ENCODE measurements at places on chromosomes 5 and 9.

- no peak for DNase-seq
These were observed 137.5 kb downstream of the ICE1 start for GRCh38 chr5:5560016-5560415.

GRCh38 chr5:154221371-154221896, 30.9 kb downstream of the GALNT10 start:
- DNase-seq = peak; percentile 88

- peak; percentile 10 for DNase-seq
These were observed 288.8 kb downstream of the ARL15 start for GRCh38 chr5:54021431-54022164.

DNA sequence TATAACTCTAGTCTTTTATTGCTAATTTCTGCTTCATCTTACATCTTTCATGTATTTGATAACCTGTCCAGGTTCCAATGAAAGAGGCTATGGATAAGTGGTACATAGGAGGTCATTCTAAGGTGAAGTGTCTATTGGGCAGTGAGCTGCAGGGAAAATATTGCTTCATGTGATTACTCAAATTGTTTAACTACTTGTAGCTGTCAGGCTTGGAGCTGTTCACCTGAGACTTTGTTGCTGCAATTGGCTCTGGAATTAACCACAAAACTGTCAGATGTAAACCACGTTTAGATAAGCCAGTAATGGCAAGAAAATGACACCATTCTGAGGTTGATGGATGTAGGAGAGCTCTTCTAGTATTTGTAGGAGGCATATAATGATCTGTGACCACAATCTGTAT, 26.0 kb downstream of the ADAMTSL1 start:
- peak; percentile 80 for DNase-seq

GRCh38 chr9:7909537-7909936, 110.0 kb upstream of the DMAC1 start:
- DNase-seq = no peak

DNA sequence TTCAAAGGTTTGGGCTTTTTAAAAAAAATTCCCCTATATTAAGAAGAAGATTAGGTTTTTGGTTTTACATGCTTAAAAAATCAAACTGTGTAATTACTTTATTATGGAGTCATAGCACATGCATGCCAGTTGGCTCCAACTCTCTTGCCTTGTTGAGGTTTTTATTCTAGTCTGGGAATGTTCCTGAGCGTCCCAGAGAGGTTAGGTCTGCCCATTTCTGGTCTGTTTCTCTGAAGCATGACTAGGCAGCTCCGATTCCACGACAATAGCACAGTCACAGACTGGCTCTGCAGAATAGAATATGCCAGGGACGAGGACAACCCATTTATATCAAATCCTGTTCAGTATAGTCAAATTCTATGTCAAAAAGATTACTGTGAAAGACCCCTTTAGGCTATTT, 217.0 kb downstream of the PCSK5 start:
- no peak for DNase-seq

DNA sequence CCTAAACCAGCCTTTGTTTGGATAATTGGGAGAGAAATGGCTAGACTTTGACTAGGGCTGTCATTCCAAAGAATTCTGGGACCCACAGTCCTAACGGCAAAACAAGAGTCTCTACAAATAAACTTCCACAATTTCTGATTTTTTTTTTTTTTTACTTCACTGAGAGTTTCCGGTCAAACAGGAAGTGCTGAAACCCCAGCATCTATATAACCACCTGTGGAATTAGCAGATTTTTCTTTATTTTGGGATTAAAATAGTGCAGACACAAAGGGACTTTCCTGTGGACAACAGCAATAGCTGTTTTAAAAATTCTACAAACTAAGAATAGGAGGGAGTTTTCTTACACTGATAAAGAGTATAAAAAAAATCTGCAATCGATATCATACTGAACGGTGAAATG, 157.4 kb downstream of the ARSB start:
- no peak for DNase-seq

- DNase-seq = no peak
These were observed 147.6 kb downstream of the GAPVD1 start for GRCh38 chr9:125409217-125409636.

DNA sequence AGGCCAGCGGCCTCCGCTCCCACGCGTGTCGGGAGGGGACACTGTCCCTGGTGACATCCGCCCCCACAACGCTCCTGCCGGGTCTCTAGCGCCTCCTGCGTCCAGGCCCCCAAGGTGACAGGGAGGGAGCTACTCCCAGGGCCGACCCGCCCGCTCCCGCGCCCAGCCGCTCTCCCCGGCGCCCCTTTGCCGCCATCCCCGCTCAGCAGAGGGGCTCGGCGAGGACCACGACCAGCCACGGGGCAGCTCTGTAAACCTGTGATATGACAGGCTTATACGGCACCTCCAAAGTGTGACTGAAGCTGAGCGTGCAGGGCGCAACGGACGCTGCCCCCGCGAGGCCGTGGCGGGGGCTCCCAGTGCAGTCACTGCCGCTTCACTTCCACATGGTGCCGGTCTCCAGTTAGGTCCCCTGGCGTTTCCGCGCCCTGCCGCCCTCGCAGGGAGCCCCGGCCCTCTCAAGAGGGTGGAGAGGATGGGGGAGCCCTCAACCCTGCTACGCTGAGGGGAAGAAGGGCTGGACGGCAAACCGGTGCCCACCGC, 978 bp upstream of the ADCY2 start:
- DNase-seq = no peak

DNA sequence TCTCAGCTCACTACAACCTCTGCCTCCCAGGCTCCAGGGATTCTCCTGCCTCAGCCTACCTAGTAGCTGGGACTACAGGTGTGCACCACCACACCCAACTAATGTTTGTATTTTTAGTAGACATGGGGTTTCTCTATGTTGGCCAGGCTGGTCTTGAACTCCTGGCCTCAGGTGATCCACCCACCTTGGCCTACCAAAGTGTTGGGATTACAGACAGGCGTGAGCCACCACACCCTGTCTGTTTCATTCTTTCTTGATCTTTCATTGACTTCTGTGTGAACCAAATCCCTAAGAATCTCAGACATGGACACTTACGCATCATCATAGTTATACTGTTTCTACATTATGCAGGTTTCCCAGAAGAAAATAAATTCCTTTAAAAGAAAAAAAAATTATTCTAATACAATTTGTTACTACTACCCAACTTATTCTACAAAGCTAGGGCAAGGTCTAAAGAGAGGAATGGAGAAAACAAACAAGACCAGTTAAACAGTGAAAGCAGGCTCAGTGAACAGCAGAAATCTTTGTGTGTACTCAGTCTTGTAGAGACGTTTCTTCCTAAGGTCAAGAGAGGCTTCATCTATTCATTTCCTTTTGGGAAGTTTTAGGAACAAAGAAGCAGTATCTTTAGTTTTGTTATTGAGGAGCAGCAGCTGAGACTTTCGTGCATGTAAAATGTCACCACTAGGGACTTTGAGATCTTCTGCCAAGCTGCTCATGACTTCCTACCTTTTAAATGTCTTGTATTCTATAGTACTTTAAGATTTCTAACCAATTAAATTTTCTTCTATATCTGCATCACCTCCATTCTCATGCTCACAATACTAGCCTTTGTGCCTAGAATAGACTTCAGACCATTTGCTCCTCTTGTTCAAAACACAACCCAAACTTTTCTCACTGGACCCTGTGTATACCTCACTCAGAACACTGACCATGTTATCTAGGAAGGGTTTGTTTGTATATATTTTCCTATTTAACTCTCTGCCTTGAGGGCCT, 5.6 kb upstream of the HMGCR start:
- no peak for DNase-seq

DNA sequence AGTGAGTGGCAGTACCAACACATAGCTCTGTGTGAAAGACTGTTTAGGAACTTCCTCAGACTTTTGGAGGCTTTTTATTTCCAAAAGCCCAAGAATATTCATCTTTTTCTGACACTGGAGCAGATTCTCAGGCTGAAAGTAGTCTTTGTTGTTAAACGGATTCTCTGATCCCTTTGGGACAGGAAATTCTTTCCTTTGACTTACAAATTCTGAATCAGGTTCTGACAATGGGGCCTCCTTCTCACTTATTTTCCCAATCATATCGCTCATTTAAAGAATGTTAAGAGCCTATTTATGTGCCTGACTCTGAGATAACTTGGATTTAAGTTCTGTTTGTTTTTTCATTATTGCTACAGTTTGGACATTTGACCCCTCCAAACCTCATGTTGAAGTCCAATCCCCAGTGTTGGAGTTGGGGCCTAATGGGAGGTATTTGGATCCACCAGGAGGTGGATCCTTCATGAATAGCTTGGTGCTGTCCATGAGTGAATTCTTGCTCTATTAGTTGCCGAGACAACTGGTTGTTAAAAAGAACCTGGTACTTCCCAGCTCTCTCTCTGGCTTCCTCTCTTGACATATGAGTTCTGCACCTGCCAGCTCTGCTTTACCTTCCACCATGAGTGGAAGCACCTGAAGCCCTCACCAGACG, 4.1 kb upstream of the ADGRV1 start:
- no peak for DNase-seq

- DNase-seq = no peak
These were observed 515.2 kb upstream of the BRINP1 start for GRCh38 chr9:119884438-119884837.

GRCh38 chr5:98917433-98917832, 11.4 kb downstream of the CHD1 start:
- DNase-seq = no peak

DNA sequence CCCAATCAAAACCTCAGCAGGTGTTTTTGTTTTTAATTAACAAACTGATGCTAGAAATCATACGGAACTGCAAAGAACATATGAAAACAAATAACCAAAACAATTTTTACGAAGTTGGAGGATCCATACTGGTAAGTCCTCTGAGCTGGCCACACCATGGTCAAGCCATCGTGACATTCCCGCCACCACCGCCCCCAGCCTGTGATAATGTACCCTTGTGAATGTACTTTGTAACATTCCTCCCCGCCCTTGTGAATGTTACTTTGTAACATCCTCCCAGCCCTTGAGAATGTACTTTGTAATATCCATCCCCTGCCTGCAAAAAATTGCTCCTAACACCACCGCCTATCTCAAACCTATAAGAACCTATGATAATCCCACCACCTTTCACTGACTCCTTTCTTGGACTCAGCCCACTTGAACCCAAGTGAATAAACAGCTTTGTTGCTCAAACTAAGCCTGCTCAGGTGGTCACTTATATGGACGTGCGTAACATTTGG, 63.3 kb downstream of the RAPGEF6 start:
- DNase-seq = no peak

DNA sequence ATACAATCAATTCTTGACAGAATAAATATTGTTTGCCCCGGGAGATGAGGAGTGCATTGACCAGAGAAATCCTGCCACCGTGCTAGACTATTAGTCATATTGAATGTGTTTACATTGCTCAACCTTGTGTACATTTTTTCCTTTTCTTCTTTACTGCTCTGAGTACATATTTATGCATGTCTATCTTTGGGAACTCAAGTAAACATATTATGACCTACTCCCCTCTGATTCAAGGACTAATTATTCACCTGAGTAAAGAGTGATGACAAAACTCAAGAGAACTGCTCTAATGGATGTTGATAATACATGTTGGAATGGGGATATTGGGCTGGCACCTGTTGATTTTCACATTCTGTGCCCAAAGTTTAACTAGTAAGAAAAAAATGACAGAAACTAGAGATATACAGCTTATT, 3.9 kb upstream of the SPINK1 start:
- peak; percentile 18 for DNase-seq

- no peak for DNase-seq
These were observed 23.5 kb upstream of the ERAP2 start for GRCh38 chr5:96852759-96853158.

GRCh38 chr5:143887903-143888665, 76.1 kb downstream of the HMHB1 start:
- DNase-seq = no peak

- no peak for DNase-seq
These were observed 10.1 kb upstream of the RBM27 start for GRCh38 chr5:146193285-146193684.

GRCh38 chr5:107969847-107970246, 299.1 kb upstream of the EFNA5 start:
- no peak for DNase-seq

GRCh38 chr5:116382032-116382873, 192.4 kb downstream of the SEMA6A start:
- DNase-seq = no peak

DNA sequence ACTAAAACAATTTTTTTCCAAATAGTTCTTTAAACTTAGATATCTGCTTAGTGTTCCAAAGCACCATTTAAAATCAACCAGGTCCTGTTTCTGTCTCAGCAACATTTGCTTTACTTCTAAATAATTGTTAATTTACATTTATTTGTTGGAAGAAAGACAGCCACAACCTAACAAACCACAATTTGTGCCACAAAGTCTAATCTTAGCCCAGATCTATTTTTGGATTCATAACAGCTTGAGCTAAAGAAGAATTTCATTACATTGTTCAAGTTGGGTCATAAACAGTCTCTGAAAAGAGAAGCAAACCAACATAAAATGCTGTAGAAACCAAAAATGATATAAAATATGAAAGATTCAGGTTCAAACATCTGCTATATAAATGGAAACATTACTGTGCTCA, 24.4 kb downstream of the MLLT3 start:
- DNase-seq = no peak

GRCh38 chr5:76372323-76373054, 30.6 kb upstream of the IQGAP2 start:
- DNase-seq = peak; percentile 91

DNA sequence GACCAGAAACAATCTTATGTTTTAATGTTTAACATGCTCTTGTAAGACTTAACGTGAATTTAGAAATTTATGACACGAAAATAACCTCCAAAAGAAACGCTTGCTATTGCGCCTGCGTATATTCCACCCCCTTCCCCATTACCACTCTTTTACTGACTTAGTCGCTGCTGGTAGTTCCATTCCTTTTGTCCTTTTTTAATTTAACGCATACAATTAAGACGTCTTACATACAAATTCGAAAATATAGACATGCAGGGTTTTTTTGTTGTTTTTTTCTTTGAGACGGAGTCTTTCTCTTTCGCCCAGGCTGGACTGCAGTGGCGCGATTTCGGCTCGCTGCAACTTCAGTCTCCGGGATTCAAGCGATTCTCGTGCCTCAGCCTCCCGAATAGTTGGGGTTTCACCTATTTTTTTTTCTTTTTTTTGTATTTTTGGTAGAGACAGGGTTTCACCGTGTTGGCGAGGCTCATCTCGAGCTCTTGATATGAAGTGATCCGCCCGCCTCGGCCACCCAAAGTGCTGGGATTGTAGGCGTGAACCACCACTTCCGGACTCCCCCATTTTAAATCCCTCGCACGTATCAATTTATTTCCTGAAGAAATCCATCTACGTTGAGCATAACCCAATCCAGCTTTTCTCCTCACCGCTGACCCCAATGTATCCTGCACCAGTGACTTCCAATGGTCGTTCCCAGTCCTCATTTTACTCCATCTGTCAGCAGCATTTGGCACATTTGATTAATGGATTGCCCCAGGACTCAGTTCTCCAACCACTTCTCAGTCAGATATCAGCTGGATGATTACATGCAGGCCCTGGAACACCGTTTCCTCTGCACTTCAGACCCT, 684 bp upstream of the MED7 start:
- DNase-seq = no peak

DNA sequence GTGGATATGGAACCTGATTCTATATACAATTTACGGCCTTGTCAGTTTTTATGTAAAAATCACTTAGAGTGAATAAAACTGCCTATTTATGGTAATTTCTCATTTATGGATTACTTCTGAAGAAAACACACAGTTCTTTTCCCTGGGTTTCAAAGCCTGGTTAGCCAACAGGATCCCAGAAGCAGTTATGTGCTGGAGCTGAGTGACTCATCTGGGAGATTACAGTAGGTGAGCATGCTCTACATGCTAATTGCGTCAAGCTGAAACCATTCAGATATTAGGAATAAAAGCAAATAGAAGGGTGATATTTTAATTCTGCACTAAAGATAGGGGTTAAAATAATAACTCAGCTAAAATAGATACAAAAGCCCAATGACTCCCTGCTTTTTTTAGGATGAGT, 47.8 kb downstream of the PDE4D start:
- peak; percentile 4 for DNase-seq
